ENCODE measurements at places on chromosomes 2 and 18. TPM values are rescaled to one million over a fixed set of nuclear protein-coding genes. Genes with fewer than 3 reads are reported as not detected.

Gene GGCX
- 26.7 TPM for total RNA-seq

Gene DPP10
- 0.29 TPM for total RNA-seq

Gene AGXT
- total RNA-seq = not detected

Gene MAP2
- 8.2 TPM for total RNA-seq

Gene TTLL4
- 8.3 TPM for total RNA-seq

DNA sequence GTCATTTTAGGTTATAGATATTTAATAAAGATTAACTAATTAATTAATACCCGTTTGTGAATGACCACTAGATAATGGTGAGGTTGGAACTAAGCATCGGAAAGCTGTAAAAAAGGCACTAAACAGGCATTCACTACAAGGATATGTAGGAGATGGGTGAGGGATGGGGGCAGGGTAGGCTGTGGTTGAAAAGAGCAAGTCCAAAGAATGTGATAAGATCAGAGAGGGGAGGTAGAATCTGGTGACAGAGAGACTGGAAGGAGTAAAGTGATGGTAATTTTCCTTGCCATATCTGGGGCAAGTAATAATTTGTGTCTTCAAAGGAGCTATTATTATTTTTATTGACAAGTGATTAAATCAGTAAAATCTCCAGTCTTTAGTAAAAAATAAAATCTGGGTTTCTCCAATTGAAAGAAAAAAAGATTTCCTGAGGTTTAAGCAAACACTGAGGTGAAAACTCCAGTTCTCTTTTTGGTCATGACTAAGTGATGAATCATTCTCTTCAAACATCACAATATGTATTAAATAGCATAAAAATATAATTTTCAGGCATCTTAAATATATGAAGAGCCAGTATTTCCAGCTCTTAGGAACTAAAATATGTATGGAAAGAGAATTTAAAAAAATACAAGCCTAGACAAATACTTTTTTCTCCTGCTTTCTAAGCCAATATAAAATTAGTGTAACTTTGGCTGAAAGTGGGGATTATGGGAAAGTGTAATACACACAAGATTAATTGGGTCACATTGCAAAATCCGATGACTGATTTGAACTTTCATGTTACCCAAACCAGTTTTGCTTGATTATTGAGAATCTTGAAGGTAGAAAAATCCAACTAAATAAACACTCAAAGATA lies 259.1 kb upstream of the RBMS1 start:
- no peak for DNase-seq

GRCh38 chr2:48279344-48280090 lies 250.4 kb upstream of the STON1 start:
- DNase-seq = no peak

GRCh38 chr2:46202987-46203386 lies 94.2 kb upstream of the EPAS1 start:
- DNase-seq = no peak

- DNase-seq = no peak
Measured at GRCh38 chr2:101983928-101984327, 7.8 kb upstream of the IL1R2 start.

GRCh38 chr2:9336241-9336575 lies 87.1 kb downstream of the ITGB1BP1 start:
- DNase-seq = no peak

DNA sequence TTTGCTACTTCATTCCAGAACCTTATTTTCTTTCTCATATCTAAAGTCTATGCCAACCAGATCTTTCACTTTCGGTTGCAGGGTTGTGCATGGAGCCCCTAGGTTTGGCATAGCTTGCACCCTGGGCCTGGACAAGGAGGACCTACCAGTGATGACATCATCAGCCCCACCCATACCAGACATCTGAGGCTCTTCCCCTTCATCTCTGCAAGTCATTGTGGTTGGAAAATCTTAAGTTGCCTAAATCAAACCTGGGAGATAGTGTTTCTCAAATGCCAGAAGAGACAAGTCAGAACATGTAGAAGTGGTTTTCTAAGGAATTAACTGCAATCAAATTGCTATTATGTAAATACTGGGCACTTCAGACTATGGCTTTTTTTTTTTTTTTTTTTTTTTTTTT lies 363.3 kb downstream of the ZNF516 start:
- DNase-seq = no peak

- no peak for DNase-seq
Measured at GRCh38 chr2:1791006-1791605, 46.8 kb upstream of the PXDN start.

DNA sequence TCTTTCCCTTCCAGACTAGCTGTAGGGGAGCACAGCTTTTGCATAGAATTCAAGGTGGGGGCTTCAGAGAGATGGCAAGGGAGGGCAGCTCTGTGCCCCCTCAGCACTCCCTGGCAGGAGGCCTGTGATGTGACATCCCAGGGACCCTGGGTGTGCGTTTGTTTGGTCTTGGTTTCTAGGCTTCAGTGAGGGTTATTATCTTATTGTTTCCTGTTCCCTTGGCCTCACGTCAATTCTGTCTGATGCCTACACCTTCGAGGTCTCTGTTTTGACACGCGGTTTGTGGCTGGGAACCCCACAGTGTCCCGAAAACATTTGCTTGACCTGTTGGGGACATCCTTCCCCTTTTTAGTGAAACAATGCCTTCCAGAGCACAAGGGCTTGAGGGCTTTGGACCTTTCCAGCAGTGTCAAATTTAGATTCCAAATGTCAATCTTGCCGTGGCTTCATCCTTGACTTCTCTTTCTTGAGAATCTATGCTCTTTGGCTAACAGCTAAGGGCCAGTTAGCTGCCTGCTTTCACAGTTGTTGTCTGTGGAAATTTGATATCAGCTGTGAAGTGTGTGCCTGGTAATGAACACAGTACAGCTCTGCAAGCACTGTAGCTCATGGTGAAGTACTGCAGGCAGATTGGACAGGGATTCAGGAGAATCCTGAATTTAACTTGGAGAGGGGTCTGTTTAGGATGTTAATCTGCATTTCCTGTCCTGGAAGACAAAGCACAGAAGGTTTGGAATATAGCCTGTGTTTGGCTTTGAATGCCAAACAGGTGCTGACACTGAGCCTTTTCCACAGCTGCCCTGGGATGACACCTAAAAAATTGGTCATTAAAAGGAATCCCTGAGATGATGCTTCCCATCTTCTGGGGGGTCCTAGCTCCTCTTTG lies 108.2 kb upstream of the CXCR4 start:
- DNase-seq = no peak

GRCh38 chr2:237923481-237924163 lies 43.2 kb upstream of the UBE2F start:
- DNase-seq = no peak

GRCh38 chr2:47218899-47219525 lies 63.9 kb upstream of the STPG4 start:
- no peak for DNase-seq

- no peak for DNase-seq
Measured at GRCh38 chr2:219521066-219521880, 7.0 kb downstream of the ASIC4 start.

DNA sequence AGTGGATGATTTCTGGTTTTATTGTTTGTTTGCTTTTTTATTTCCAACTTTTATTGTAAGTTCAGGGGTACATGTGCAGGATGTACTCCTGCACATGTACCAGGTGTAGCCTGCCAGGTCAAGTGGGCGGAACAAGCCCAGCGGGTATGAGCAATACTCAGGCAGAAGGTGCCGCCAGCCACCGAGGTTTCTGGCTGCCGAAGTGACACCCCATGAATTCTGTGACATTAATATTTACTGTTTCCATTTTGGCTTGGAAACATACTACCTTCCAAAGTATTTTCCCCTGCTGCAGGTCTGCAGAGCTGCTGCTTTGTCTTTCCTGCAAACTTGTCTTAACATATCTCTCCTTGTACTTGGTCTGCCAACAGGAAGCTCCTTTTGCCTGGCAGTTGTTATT lies 78.5 kb downstream of the PTPN4 start:
- no peak for DNase-seq

DNA sequence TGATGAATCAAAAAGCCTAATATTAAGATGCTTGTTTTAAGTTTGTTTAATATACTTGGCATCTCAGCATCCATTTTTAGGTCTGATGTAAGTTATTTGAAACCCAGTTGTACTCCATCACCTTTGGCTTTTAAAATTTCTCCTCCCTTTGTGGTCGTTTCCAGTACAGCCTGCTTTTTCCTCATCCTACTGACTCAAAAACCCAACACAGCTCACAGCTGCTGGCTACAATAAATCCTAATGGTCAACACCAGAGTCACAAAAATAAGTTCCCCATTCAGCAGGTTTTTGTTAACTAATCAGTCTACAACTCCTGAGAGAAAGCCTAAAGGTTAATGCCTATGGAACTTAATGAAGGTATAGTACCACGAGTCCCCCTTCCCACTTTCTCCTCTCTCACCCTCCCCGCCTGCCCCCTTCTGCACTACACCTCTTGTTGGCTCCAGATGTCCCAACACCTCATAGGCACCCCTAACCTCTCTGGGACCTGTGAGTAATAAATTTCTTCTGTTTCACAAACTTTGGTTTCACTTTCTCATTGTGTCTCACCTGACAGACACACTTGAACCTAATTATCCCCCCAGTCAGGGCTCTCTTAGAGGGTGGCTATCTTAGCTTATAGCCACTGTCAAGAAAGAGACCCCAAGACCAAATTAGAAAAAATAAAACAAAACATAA lies 148.6 kb downstream of the GALNT1 start:
- DNase-seq = no peak

DNA sequence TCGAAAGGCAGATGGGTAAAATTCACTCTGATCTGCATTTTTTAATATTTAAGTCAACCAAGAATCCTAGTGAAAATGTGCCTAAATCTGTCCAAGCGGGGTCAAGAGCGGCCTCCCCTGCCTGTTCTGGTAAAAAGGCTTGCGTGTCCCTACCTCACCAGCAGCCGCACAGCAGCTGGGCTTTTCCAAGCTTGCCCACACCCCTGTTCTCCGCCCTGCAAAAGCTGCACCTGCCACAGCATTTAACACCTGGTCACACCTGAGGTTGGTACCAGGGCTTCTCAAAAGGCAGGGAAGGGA lies 25.8 kb upstream of the TMEM182 start:
- no peak for DNase-seq

GRCh38 chr2:215693193-215693998 lies 257.5 kb upstream of the FN1 start:
- DNase-seq = no peak

DNA sequence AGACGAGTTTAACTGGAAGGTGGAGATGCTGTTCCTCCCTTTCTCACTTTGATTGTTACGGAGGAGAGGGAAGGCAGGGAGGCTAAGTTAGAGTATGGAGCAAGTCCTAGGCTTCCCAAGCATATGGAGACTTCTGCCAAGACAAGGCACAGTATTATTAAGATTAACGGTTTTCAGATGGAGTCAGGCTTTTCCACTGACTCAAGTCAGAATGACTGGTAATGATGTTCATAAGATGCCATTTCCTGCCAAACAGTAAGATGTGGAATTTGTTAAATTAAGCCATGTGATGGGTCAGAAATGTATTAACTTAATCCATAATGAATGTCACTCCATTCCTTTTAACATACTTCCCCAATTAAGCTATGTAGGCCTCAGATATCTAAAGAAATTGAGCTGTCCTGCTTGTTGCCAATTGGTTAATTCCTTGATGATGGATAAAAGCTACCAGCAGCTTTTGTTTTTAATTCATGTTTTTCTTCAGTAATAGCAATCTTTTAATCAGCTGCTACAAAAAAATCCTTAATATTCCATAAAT lies 383.7 kb downstream of the ZNF521 start:
- no peak for DNase-seq

- DNase-seq = no peak
Measured at GRCh38 chr2:82591718-82592117, 1867.4 kb downstream of the SUCLG1 start.

DNA sequence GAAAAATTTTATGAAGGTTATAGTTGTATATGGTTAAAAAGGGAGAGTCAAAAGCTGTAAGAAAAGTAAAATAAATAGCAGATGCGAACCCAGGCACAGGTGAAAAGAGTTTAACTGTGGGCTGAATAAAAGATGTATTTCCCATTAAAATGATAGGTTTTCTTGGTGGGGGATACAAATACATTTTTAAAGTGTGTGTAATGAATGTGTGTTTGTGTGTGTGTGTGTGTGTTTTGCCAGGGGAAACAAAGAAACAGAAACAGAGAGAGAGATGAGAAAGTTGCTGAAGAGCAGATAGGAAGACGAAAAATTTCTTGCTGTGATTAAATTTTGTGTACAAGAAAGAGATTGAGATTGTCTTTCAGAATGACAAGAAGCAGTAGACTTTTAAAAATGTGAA lies 12.1 kb downstream of the TFPI start:
- DNase-seq = no peak

DNA sequence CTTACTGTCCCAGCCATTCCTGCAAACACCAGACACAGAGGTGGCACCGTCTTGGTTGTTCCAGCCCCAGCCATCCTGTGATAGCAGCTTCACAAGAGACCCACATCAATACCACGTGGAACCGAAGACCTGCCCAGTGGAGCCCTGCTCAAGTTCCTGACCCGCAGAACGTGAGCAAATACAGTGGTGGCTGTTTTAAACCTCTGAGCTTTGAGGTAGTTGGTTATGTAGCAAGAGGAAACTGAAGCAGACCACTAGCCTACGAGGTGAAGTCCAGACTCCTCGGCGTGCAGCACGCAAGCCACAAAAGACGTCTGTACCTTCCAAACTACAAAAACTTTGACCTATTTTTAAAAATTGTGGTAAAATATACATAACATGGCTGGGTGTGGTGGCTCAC lies 96.1 kb upstream of the ODC1 start:
- DNase-seq = no peak

GRCh38 chr18:32815881-32816280 lies 43.1 kb upstream of the KLHL14 start:
- DNase-seq = no peak

- no peak for DNase-seq
Measured at GRCh38 chr2:74406035-74406434, 15.4 kb downstream of the C2orf81 start.

- DNase-seq = no peak
Measured at GRCh38 chr18:49114556-49114955, 163.8 kb upstream of the SMAD7 start.

DNA sequence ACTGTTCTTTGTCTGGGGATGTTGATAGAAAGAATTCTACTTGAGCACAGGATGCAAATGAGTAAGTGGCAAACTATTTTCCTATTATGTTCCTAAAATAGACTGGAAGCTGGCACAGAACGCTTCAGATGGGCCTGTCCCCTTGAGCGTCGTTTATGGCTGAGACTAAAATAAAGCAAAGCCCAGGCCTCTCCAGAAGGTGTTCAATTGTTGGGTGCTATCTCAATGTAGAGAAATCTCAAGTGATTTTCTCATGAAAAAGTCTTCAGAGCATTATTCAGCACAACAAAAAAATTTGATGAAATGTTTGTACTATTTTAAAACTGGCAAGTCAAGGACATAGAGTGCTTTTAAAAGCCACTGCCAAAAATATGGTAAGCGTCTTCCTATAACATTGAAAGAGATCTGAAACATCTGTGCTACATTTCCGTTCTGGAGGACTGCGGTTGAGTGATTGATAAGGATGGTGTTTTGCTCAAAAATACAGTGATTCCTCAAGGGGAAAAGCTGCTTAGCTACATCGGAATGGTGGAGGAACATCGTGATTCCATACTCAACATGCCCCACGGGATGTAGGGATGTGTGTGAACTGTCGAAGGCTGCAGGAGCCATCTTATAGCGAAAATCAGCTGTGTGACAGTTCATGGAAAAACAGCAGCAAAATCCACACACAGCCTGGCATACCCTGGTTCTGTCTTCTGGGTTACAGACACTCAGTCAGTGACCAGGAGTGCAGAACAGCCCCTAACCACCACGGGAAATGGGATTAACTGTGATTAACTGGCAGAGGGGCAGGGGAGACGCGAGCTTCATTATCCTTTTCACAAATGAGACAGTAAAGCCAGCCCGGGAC lies 10.4 kb upstream of the LRRFIP1 start:
- DNase-seq = no peak

- DNase-seq = no peak
Measured at GRCh38 chr18:8779251-8779650, 73.9 kb downstream of the MTCL1 start.

- DNase-seq = no peak
Measured at GRCh38 chr2:231699006-231699405, 9.3 kb upstream of the PTMA start.

Measured in breast epithelium (tissue), 4 donors.